ENCODE measurements at places on chromosomes 2 and 18.

- no peaks in the 10 kb centered on the region for H3K36me3 ChIP-seq
- H3K4me3 ChIP-seq, result no peak overlapping the region
- H3K4me1 ChIP-seq, result no peaks in the 10 kb centered on the region
- no peaks in the 10 kb centered on the region for H3K27me3 ChIP-seq
- no peak overlapping the region for H3K27ac ChIP-seq
- DNase-seq, result no peak
Measured at GRCh38 chr2:2502201-2502549, 171.1 kb upstream of the MYT1L start.

DNA sequence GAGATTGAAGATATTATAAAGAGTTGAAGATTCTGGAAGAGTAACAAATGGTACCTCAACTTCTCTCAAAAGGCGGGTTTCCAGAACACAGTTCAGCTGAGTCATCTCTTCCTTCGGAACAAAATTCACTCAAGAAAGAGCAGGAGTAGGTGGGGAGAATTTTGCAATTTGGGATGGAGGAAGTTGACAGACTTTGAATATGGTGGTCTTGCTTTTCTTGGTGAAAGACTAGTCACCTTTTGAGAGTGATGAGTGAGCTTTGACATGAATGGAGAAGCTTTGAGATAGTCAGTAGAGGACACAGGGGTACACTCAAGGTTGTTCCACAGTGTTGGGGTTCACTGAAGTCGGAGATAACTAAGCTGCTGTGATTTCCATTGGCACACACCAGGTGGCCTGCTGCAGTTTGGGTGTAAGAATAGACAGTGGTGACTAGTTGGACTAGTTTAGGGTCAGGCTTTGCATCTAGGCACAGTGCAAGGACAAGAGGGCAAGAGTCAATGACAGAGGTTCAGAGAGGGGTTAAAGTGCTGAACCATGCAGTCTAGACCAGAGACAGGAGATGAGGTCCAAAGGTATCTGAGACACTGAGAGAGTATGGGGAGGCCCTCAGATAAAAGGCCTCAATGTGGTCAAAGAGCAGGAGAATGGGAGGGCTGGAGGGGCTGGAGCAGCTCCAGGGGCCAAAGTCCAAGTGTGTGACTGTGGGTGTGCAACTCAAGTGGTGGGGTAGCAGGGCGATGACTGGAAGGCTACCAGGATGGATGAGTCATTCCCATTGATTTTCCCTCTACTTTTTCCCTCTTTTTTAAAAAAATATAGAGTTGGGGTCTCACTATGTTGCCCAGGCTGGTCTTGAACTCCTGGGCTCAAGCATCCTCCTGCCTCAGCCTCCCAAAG lies 7.7 kb downstream of the CCL20 start:
- no peaks in the 10 kb centered on the region for H3K36me3 ChIP-seq
- DNase-seq, result no peak
- no peaks in the 10 kb centered on the region for H3K27me3 ChIP-seq
- peaks cover 29% of the 10 kb centered on the region for H3K4me1 ChIP-seq
- no peak overlapping the region for H3K4me3 ChIP-seq

DNA sequence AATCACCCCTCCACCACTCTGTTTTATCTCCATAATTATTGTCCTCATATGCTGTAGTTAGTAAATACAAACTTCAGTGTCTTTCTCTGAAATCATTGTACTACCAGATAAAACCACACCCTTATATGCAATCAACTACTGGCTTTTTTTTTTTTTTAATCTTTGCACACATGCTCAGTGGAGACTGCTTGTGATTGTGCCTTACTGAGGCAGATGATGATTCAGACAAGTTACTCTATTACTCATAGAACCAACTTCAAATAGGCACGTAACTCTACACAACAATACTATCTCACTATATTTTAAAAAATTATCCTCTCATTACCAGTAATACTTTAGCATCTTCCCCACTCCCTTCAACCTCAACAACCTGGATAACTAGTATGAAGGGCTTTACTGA lies 1278.4 kb upstream of the PIK3C3 start:
- H3K27ac ChIP-seq, result no peak overlapping the region
- no peaks in the 10 kb centered on the region for H3K4me1 ChIP-seq
- no peaks in the 10 kb centered on the region for H3K27me3 ChIP-seq
- no peaks in the 10 kb centered on the region for H3K36me3 ChIP-seq
- no peak for DNase-seq

- H3K27me3 ChIP-seq, result no peaks in the 10 kb centered on the region
- peak overlapping the region; percentile 34 for H3K27ac ChIP-seq
- H3K4me1 ChIP-seq, result peaks cover 12% of the 10 kb centered on the region
- no peaks in the 10 kb centered on the region for H3K36me3 ChIP-seq
- no peak for DNase-seq
- no peak overlapping the region for H3K4me3 ChIP-seq
Measured at GRCh38 chr2:68225119-68225632, 27.2 kb downstream of the PPP3R1 start.

- no peak overlapping the region for H3K4me3 ChIP-seq
- no peaks in the 10 kb centered on the region for H3K4me1 ChIP-seq
- no peak overlapping the region for H3K27ac ChIP-seq
- no peak for DNase-seq
Measured at GRCh38 chr2:156379071-156379470, 46.5 kb upstream of the NR4A2 start.

GRCh38 chr2:21643180-21643579 lies 519.4 kb downstream of the TDRD15 start:
- no peaks in the 10 kb centered on the region for H3K36me3 ChIP-seq
- no peak overlapping the region for H3K27ac ChIP-seq
- no peaks in the 10 kb centered on the region for H3K4me1 ChIP-seq
- no peaks in the 10 kb centered on the region for H3K27me3 ChIP-seq

DNA sequence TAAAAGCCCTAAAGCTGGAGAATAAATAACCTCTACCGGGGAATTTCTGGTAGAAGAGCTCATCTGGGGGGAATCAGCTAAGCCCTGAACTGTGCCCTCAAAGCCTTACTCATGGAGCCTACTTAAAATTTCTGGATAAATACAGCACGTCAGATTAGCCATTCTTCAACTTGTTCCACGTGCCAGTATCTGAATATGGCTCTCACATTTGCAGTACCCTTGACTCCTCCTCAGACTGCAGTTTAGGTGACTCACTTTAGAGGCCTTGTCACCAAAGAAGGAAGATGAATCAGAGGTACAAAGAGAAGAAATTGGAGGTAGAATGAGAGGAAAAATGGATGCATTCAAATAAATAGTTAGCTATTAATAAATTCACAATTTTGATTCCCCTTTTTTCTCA lies 34.6 kb upstream of the POTEC start:
- no peaks in the 10 kb centered on the region for H3K36me3 ChIP-seq
- no peak overlapping the region for H3K4me3 ChIP-seq
- H3K4me1 ChIP-seq, result no peaks in the 10 kb centered on the region
- H3K27ac ChIP-seq, result no peak overlapping the region
- no peak for DNase-seq

DNA sequence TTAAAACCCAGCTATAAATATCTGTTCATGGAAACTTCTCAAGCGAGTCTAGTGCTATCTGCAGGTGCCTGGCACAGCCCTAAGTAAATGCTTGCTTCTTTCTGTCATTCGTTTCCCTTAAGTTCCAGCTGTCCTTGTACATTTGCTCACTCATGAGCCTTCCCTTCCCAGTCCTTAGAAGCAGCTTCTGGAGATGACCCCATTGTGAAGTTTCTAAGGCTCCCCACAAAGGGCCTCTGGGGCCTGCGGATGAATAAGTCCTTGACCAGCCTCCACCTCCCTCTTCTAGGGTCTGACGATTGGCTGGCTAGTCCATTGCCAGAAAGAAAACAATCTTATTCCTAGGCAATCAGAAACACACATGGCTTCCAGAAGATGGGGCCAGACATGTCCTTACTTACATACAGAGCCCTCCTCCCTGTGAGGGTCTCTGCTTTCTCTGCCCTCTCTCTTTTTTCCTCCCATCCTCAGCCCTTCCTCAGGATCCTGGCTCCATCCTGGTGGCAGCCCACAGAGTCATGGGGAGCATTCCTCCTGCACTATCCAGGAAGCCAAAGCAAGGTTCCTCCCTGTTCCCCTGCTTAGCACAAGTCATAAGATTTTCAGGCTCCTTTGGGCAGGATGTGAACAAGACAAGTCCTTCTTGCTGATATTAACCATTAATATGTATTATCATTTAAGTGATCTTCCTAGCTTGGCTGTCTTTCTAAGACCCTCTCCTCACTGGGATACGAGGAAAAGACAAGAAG lies 87.3 kb downstream of the TNFRSF11A start:
- no peaks in the 10 kb centered on the region for H3K36me3 ChIP-seq
- no peaks in the 10 kb centered on the region for H3K27me3 ChIP-seq
- H3K4me1 ChIP-seq, result no peaks in the 10 kb centered on the region
- no peak overlapping the region for H3K4me3 ChIP-seq

DNA sequence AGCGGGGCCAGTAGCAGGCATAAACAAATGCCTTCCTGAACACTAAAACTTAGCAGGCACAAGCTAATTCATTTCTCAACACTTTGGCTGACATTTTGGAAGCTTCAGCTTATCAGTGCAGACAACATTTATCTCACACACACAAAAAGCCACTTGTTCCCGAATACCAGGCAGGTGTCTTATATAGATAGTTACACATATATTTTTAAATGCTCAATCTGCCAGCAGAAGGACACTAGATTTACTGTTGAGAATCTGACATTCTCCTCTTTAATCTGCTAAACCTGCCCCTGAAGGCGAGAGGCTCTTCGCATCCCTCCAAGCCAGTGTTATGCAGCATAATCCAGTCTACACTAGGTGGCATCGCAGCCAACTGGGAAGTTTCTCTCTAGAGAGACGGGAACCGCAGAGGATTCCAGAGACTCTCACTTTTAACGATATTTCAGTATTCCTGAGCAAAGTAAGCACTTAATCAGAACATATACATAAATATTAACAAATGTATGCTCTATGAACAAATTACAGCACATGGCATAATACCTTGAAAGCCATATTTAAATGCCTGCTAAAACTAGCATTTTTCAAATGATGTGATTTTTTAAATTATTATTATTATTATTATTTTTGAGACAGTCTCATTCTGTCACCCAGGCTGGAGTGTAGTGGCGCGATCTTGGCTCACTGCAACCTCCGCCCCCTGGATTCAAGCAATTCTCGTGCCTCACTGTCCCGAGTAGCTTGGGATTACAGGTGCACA lies 90.2 kb upstream of the SCG2 start:
- H3K27me3 ChIP-seq, result no peaks in the 10 kb centered on the region
- no peak for DNase-seq
- no peak overlapping the region for H3K27ac ChIP-seq
- H3K36me3 ChIP-seq, result no peaks in the 10 kb centered on the region

DNA sequence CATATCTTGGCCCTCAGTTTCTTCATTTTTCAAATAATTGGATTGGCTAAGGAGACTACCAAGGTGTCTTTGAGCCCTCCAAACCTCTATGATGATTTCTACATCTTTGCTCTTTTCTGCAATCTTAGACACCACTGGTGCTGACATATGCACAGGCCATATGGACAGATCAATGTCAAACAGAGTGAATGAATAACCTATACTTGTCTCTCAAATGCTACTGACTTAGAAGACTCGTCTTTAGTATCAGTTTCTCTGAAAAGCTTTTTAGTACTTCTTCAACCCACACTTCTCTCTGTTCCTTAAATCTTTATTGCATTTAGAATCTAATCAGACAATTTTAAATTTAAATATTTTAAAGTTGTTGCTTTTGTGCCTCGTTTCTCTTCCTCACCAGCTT lies 258.2 kb downstream of the LTBP1 start:
- H3K4me1 ChIP-seq, result peaks cover 4% of the 10 kb centered on the region
- no peaks in the 10 kb centered on the region for H3K27me3 ChIP-seq
- H3K27ac ChIP-seq, result no peak overlapping the region
- H3K4me3 ChIP-seq, result no peak overlapping the region

DNA sequence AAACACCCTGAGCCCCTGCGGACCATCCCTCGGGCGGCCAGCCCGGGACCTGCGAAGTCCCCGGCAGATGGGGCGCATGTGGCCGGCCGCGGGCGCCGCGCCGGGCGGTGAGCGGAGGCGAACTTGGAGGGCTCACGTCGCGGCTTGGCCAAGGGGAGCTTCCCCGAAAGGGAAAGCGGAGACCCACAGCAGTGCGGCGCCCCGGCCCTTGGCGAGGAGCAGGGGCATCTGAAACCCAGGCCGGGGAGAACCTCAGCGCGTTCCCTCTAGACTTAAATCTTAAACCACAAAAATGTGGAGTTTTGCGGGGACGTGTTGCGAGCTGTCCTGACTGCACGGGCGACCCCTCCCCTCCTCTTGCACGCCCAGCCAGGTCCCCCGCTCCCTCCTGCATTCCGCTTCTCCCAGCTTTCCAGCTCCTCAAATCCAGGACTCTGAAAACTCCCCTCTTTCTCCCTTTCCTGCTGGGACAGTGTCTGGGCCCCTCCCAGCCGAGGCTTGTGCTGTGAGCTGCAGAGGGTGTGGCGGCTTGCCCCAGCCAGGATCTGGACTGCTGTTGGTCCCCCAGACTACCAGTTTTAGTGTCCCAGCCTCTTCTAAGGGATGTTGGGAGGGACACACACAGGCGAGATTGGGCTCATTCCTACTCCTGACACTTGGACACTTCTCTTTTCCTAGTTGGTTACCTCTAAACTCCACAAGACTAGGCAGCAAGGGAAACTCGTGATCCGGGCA lies 1.3 kb downstream of the FMNL2 start:
- no peak for DNase-seq

DNA sequence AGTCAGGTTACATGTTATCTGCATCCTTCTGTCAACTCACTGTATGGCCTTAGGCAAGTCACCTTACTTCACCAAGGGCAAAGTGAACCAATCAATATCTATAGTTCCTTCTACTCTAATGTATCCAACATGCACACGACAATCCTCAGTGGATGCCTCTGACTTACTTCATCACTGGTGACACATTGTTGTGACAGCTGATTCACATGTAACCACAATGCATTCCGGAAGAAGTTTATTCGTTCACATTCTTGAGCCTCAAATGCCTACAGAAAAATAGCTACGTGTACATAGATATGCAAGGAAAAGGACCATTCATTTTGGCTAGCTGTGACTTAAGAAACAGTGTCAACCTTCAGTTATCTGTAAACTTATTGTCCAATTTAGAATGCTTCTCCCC lies 26.3 kb upstream of the EPG5 start:
- no peak overlapping the region for H3K4me3 ChIP-seq
- H3K4me1 ChIP-seq, result no peaks in the 10 kb centered on the region
- no peak overlapping the region for H3K27ac ChIP-seq
- H3K27me3 ChIP-seq, result no peaks in the 10 kb centered on the region
- peaks cover 33% of the 10 kb centered on the region for H3K36me3 ChIP-seq
- DNase-seq, result no peak

- H3K27me3 ChIP-seq, result no peaks in the 10 kb centered on the region
- H3K27ac ChIP-seq, result peak overlapping the region; percentile 16
- H3K36me3 ChIP-seq, result peaks cover 25% of the 10 kb centered on the region
- H3K4me3 ChIP-seq, result no peak overlapping the region
Measured at GRCh38 chr18:32040936-32041335, 22.3 kb downstream of the RNF125 start.

GRCh38 chr18:12271376-12272235 lies 17.4 kb downstream of the CIDEA start:
- H3K27me3 ChIP-seq, result no peaks in the 10 kb centered on the region
- H3K4me3 ChIP-seq, result peak overlapping the region; percentile 20
- no peak for DNase-seq
- peak overlapping the region; percentile 84 for H3K27ac ChIP-seq

- no peaks in the 10 kb centered on the region for H3K36me3 ChIP-seq
- no peak for DNase-seq
- no peaks in the 10 kb centered on the region for H3K27me3 ChIP-seq
- H3K27ac ChIP-seq, result no peak overlapping the region
- H3K4me3 ChIP-seq, result no peak overlapping the region
Measured at GRCh38 chr18:65753520-65753919, 2.7 kb downstream of the CDH7 start.

- no peaks in the 10 kb centered on the region for H3K4me1 ChIP-seq
- DNase-seq, result no peak
- no peaks in the 10 kb centered on the region for H3K27me3 ChIP-seq
- no peak overlapping the region for H3K27ac ChIP-seq
- H3K4me3 ChIP-seq, result no peak overlapping the region
Measured at GRCh38 chr2:137521653-137522619, 442.3 kb upstream of the HNMT start.

All from esophagus squamous epithelium (tissue), 5 donors.